ENCODE measurements at places on chromosomes 1 and 21. TPM values are rescaled to one million over a fixed set of nuclear protein-coding genes. Genes with fewer than 3 reads are reported as not detected.

Gene SELP
- total RNA-seq = 61.5 TPM

Gene NFASC
- total RNA-seq = 24.1 TPM

Gene NDC1
- total RNA-seq = 7.7 TPM

Gene TARS2
- total RNA-seq = 18.5 TPM

Gene SLC16A4
- total RNA-seq = 15.9 TPM

Gene GPR25
- 0.32 TPM for total RNA-seq

GRCh38 chr1:10662824-10663677 is 133.4 kb downstream of the CASZ1 start:
- no peak overlapping the region for H3K4me3 ChIP-seq
- peaks cover 13% of the 10 kb centered on the region for H3K36me3 ChIP-seq

GRCh38 chr1:107776900-107777663 is 187.9 kb downstream of the VAV3 start:
- no peaks in the 10 kb centered on the region for H3K36me3 ChIP-seq
- H3K4me3 ChIP-seq = no peak overlapping the region
- no peaks in the 10 kb centered on the region for H3K27me3 ChIP-seq
- no peaks in the 10 kb centered on the region for H3K4me1 ChIP-seq

- no peaks in the 10 kb centered on the region for H3K27me3 ChIP-seq
- H3K4me3 ChIP-seq = no peak overlapping the region
- no peak overlapping the region for H3K27ac ChIP-seq
Measured at GRCh38 chr1:58447886-58448285, 98.6 kb downstream of the OMA1 start.

- H3K4me3 ChIP-seq = no peak overlapping the region
- peaks cover 97% of the 10 kb centered on the region for H3K36me3 ChIP-seq
- no peak overlapping the region for H3K27ac ChIP-seq
- DNase-seq = no peak
- H3K27me3 ChIP-seq = no peaks in the 10 kb centered on the region
Measured at GRCh38 chr1:37883671-37884070, 24.3 kb upstream of the MTF1 start.

DNA sequence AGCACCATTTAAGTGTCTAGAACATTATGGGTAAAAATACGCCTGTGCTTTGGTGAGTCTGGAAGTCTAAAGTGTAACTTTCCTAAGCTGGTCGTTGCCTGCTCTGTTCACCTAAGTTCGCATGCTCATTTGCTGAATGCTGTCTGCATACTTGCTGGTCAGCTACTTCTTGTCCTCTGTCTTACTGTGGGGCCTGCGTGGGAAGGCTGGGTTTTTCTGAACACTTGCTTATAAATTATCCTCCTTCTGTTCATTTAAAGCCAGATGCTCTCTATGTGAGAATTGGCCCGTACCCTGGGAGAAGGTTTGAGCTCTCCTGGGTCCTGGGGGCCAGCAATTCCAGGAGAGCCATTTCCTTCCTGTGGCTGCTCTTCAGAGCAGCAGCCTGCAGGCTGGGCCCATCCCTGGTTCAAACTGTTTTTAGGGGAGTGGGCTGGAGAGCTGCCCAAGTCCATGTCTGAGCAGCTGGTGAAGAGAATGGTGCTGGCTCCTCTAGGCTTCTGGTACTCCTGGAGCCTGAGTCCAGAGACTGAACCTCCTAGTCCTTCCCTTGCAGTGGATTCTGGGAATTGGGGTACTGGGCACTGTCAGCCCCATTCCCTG is 75.7 kb downstream of the GALNT2 start:
- no peaks in the 10 kb centered on the region for H3K36me3 ChIP-seq
- DNase-seq = no peak
- no peak overlapping the region for H3K27ac ChIP-seq
- H3K27me3 ChIP-seq = no peaks in the 10 kb centered on the region
- H3K4me3 ChIP-seq = no peak overlapping the region

GRCh38 chr1:84669831-84670230 is 20.4 kb downstream of the SSX2IP start:
- no peaks in the 10 kb centered on the region for H3K27me3 ChIP-seq
- no peak overlapping the region for H3K4me3 ChIP-seq
- no peak overlapping the region for H3K27ac ChIP-seq
- H3K36me3 ChIP-seq = no peaks in the 10 kb centered on the region

DNA sequence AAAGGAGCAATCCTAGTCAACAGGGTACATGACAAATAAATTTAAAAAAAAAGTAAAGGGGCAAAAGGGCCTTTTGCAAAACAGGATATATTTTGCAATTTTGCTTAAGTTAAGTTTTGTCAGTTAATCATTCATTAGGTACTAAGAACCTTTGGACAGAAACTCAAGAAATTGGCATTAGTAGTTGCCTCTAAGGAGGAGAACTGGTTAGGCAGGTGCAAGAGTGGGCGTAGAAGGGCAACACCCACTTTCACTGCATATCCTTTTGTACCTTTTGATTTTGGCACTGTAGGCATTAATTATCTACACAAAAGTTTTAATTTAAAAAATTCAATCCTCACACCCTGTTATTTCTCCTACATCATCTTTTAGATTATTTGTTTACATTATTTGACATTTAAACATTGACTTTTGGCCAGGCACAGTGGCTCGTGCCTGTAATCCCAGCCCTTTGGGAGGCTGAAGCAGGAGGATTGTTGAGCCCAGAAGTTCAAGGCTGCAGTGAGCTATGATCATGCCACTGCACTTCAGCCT is 4.3 kb downstream of the DDAH1 start:
- H3K36me3 ChIP-seq = no peaks in the 10 kb centered on the region
- DNase-seq = no peak
- no peaks in the 10 kb centered on the region for H3K27me3 ChIP-seq
- no peak overlapping the region for H3K27ac ChIP-seq

- peak within 1 kb of the TSS; percentile 36 for H3K4me3 ChIP-seq
- no peaks in the 10 kb centered on the region for H3K36me3 ChIP-seq
- H3K27me3 ChIP-seq = no peaks in the 10 kb centered on the region
- H3K4me1 ChIP-seq = no peaks in the 10 kb centered on the region
Measured at GRCh38 chr1:158830904-158831507, at the start of gene MNDA. Gene MNDA, plus strand, starts transcription at chr1:158831351. Its CDS starts 10,803 bp downstream, at chr1:158842154.

GRCh38 chr1:14987829-14988603 is 165.5 kb upstream of the TMEM51 start:
- no peaks in the 10 kb centered on the region for H3K27me3 ChIP-seq
- DNase-seq = no peak
- no peaks in the 10 kb centered on the region for H3K36me3 ChIP-seq
- H3K4me1 ChIP-seq = peaks cover 7% of the 10 kb centered on the region

DNA sequence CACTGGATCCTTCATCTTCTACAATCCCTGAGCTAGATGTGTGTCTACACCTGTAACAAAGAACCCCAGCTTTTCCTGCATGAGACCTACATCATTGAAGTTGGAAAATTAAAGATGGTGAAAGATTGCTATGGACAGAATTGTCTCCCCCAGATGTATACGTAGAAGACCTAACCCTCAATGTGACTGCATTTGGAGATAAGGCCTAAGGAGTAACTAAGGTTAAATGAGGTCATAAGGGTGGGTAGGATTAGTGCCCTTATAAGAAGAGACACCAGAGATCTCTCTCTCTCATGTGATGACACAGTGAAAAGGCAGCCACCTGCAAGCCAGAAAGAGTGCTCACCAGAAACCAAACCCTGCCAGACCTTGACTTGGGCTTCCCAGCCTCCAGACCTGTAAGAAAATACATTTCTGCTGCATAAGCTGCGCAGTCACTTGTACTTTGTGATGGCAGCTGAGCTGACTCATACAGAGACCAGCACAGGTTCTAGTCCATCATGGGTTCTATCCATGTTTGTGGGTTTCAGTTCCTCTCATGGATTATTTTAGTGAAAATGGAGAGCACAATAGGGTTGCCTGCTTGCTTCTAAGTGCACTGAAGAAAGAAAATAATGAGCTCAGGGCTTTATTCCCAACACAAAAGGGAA is 180.8 kb downstream of the TPR start:
- H3K4me1 ChIP-seq = no peaks in the 10 kb centered on the region
- H3K36me3 ChIP-seq = no peaks in the 10 kb centered on the region
- H3K27ac ChIP-seq = no peak overlapping the region

DNA sequence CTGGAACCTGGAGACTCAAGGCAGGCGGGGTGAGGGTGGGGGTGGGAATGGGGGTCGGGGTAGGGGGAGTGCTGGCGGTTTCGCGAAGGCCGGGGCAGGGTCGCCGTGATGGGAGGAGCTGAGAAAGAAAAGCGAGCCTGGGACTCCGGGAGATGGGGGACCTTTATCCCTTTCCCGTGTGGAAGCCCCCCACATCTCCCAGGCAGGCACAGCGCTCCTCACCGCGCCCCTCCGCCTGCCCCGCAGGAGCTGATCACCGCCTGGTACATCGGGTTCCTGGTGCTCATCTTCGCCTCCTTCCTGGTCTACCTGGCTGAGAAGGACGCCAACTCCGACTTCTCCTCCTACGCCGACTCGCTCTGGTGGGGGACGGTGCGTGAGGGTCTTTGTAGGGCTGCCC is 35.5 kb downstream of the KCNQ4 start:
- no peaks in the 10 kb centered on the region for H3K27me3 ChIP-seq
- DNase-seq = no peak
- H3K27ac ChIP-seq = no peak overlapping the region
- H3K4me1 ChIP-seq = no peaks in the 10 kb centered on the region

GRCh38 chr1:109895720-109896504 is 14.7 kb upstream of the CSF1 start:
- no peak for DNase-seq
- peak overlapping the region; percentile 43 for H3K27ac ChIP-seq
- no peak overlapping the region for H3K4me3 ChIP-seq

- no peak overlapping the region for H3K27ac ChIP-seq
- no peak overlapping the region for H3K4me3 ChIP-seq
- DNase-seq = peak; percentile 66
- peaks cover 11% of the 10 kb centered on the region for H3K27me3 ChIP-seq
- H3K36me3 ChIP-seq = no peaks in the 10 kb centered on the region
Measured at GRCh38 chr21:38159355-38159754, 97.4 kb upstream of the KCNJ15 start.

Measured in upper lobe of right lung (tissue), 1 donor.